ENCODE measurements at places on chromosomes 13 and 19. TPM values are rescaled to one million over a fixed set of nuclear protein-coding genes. Genes with fewer than 3 reads are reported as not detected.

The ZNF844 gene
- 3.7 TPM for total RNA-seq

The CLDN10 gene
- total RNA-seq: not detected

The RYR1 gene
- 1.4 TPM for total RNA-seq

The HSH2D gene
- not detected for total RNA-seq

The METTL21C gene
- total RNA-seq: not detected

The VAV1 gene
- total RNA-seq: not detected

The KCNJ14 gene
- 0.33 TPM for total RNA-seq

The ACP7 gene
- 6.3 TPM for total RNA-seq

The TMEM145 gene
- not detected for total RNA-seq

The ZNF653 gene
- 2.4 TPM for total RNA-seq

The ZNF726 gene
- 6.2 TPM for total RNA-seq

The GSX1 gene
- not detected for total RNA-seq

The OR4F17 gene
- not detected for total RNA-seq

The KLK15 gene
- total RNA-seq: not detected

The KLK10 gene
- total RNA-seq: 0.69 TPM

The KCNC3 gene
- total RNA-seq: under 0.01 TPM

The PLVAP gene
- total RNA-seq: under 0.01 TPM
